ENCODE measurements at places on chromosomes 3 and 15.
A peak's percentile ranks its signal among the peaks of the same experiment; 100 is the strongest.

- no peak for DNase-seq
Measured at GRCh38 chr15:75309711-75310110, 26.2 kb upstream of the COMMD4 start.

DNA sequence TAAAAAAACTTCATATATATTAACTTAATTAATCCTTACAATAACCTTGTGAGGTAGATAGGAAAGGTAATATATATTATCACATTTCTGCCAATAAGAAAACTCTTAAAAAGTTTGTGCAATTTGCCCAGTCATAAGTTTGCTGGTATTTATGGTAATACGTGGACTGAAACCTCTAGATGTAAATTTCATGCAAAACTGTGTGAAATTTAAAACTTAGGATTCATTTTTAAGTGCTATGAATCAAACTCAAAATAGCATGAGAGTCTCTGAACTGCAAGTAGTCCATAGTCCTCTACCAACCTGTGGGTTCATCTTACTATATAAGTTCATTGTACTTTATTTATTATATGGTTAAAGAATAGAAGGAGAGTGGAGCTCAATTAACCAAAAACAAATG, 56.4 kb downstream of the ZBTB20 start:
- DNase-seq: no peak

DNA sequence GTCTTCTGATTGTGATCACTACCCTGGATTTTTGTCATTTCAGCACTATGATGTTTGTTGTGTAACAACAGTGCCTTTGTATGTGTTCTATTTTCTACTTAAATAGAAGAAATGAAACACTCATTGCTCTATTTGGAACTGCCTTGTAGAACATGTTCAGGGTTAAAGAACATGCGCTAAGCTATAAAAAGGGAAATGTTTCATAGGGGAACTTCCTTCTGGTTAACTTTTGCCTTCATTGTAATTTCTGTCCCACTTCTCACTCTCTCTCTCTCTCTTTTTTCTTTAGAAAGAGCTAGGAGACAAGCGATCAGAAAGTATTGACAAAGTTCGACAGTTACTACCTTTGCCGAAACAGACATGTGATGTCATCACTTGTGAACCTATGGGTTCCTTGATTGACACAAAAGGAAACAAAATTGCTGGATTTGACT, at the start of gene P2RY12:
Gene P2RY12, minus strand, starts transcription at position 13 of the 434 bp plus-strand sequence. CDS start 45,908 bp downstream, outside the sequence.
- no peak for DNase-seq

GRCh38 chr3:160720123-160720746, 35.8 kb upstream of the PPM1L start:
- DNase-seq: no peak

DNA sequence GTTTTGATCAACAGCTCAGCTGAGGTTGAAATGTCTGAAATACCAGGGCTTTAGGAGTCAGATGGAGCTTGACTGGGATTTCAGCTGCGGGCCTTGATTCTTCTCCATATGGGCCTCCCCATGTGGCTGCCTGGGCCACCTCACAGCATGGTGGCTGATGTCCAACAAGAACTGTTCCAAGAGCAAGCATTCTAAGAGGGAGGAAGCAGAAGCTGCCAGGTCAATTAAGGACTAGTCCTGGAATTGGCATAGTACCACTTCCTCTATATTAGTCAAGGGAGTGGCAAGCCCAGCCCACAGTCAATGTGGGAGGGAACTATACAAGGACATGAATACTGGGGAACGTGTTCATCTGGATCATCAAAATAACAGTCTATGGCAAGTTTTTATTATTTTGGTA, 181.7 kb upstream of the ANKRD28 start:
- DNase-seq: no peak

DNA sequence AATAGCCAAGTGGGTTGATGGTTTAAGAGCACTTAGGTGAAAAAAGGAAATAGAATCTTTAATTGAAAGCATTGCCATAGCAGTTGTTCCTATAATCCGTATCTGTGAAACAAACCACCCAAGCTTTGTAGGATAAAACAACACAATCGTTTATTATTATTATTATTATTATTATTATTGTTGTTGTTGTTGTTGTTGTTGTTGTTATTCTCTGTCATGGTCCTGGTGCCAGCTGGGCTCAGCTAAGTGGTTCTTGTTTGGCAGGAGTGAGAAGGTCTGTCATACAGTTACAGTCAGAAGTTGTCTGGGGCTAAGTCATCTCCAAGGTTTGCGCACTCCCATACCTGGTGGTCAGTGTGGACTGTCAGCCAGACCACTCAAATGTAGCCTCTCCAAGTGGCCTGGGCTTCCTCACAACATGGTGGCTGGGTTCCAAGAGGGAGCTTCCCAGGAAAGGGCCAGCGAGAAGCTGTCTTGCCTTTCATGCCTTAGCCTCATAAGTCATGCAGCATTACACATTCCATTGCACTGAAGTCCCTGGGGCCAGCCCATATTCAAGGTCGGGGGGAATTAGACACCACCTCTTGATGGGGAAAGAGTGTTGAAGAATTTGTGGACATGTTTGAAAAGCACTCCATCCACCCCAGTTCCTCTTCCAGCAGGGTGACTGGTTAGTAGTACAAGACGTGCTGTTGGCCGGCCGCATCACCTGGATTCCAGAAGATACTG, 54.3 kb upstream of the FGD5 start:
- no peak for DNase-seq

DNA sequence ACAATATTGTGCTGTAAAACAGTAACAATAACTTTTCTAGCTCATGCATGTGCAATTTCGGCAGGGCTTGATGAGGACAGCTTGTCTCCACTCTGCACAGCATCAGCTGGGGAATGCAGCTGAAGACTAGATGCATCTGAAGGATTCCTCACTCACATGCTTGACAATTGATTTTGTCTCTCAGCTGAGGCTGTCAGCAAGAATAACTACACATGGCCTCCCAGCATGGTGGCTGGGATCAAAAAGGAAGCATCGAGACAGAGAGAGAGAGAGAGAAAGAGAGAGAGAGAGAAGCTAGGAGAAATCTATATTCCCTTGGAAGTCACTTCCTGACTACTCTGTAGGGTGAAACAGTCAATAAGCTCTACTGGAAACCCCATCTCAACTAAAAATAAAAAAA, 487.1 kb downstream of the PLOD2 start:
- DNase-seq: no peak

DNA sequence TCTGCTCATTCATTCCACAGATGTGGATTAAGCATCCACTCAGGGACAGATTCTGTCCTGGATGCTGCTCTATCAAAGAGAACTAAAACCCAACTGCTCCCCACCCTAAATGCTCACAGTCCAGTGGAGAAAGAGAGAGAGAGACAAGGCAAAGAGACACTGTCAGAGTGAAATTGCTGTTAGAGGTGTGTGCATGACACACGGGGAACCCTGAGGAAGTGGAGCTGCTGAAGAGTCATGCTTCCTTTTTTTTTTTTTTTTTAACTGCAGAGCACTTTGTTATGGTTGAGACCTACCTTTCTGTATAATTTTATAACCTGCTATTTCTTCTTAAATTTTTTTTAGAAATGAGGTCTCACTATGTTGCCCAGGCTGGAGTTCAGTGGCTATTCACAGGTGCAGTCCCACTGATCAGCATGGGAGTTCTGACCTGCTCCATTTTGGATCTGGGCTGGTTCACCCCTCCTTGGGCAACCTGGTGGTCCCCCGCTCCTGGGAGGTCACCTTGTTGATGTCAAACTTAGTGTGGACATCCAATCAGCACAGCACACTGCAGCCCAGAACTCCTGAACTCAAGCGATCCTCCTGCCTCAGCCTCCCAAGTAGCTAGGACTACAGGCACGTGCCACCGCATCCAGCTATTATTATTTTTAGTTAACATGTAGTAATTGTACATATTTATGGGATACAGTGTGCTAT, 18.2 kb upstream of the PSTPIP1 start:
- DNase-seq: no peak

DNA sequence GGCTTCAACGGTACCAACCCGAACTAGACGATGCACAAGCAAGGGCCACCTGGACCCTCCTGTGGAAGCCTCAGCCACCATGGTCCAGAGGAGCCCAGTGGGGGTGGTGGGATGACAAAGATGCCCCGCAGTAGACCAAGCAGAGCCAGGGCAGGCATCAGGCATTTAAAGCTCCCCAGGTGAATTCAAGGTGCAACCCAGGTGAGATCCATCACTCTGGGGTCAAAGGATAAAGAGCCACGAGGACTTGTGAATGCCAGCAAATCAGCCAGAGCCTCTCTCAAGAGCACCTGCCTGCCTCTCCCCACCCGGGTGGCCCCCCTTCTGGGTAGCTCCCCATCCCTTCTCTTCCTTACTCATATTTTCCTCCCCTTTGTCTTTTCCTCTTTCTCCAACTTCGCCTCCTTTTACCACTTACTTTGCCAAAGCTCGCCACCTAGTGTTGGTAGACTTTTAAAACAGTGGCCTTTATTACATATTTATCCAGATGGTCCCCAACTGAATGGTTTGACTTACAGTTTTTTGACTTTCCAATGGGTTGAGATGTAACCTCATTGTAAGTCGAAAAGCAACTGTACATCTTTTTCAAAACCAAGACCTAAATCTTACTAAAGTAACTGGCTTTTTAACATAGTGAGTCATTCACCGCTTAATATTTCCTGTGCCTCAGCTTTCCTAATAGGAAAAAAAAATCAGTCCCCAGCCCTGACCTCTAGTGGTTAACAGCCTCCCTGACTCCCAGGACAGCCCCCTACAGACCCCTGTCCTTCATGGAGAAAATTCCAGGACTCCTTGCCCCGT, 18.8 kb downstream of the PLA2G4F start:
- peak; percentile 53 for DNase-seq

- no peak for DNase-seq
Measured at GRCh38 chr3:188152660-188153436, 1.1 kb upstream of the LPP start.

- no peak for DNase-seq
Measured at GRCh38 chr3:42668413-42668760, 14.9 kb downstream of the ZBTB47 start.

DNA sequence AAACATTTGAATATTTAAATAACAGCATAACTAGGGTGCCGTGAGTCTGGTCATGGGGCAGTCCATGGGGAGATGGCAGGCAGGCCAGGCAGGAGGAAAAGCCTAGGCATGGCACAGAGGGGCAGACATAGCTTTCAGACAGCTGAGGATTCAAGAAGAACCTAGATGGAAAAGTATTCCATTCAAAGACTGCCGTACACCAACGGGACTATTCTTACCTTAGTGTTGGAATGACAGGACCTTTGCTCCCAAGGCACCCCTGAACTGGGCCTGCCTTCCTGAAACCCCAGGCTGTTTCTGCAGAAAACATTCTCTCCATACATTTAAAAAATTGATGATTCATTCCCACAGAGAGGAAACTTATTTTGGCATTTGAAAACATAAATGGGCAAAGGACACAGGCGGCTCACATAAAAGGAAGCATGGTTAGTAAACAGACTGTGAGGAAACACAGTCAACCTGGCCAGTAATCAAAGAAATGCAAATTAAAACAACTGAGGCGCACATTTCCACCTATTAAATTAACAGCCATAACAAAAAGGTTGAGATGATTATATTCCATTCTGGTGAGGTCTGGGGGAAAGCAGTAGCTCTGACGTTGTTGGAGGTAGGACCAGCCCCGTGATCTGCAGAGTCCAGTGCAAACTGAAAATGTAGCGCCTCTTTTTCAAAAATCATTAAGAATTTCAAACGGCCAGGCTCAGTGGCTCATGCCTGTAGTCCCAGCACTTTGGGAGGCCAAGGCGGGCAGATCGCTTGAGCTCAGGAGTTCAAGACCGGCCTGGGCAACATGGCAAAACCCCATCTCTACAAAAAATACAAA, 71.3 kb upstream of the SMAD3 start:
- DNase-seq: no peak

DNA sequence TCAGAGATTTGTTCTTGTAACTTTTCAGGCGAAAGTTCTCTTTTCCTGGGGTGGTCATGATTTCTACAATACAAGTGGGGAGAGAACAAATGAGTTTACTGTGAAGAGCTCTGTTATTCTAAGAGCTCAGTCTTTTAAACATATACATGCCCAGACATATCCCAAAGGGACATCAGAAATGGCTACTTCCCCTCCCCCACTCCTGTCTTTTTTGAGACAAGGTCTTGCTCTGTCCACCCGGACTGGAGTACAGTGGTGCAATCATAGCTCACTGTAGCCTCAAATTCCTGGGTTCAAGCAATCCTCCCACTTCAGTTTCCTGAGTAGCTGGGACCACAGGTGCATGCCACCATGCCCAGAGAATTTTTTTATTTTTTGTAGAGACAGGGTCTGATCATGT, 18.2 kb downstream of the KPNA1 start:
- DNase-seq: no peak

GRCh38 chr3:194967151-194968117, 281.8 kb downstream of the FAM43A start:
- DNase-seq: no peak

DNA sequence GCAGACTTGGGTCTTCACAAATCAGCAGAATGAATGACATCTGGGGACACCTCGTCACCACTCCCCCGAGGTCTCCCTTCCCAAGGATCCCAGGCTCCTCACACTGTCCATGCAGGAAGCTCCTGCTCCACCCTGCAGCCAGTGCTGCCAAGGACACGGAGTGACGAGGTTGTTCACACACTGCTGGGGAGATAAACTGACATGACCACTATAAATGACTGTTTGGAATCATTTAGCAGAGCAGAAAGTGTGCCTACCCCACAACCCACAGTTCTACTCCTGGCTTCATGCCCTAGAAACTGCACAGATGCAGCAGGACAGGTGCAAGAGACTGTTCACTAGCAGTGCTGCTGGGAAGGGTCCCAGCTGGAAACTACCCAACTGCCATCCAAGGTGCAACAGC, 19.7 kb upstream of the PRSS50 start:
- DNase-seq: no peak

GRCh38 chr3:72355168-72355567, 493.1 kb downstream of the SHQ1 start:
- DNase-seq: no peak

DNA sequence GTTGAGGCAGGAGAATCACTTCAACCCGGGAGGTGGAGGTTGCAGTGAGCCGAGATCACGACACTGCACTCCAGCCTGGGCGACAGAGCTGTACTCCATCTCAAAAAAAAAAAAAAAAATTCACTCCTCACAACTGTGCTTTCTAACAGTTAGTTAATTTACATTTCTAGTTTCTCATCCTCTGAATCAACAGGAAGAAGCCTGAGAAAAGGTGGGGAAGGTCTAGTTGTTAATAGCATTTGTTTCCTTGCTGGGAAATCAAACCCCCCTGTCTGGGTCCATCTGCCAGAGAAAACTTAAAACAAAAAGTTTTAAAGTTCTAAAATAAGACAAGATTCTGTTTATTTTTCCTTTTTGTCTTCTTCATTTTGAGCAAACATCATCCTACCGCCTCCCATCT, 62.3 kb downstream of the TMEM39A start:
- DNase-seq: no peak

- DNase-seq: no peak
Measured at GRCh38 chr15:93631958-93632618, 543.1 kb upstream of the RGMA start.

- no peak for DNase-seq
Measured at GRCh38 chr15:73686781-73687256, 2.6 kb downstream of the CD276 start.

DNA sequence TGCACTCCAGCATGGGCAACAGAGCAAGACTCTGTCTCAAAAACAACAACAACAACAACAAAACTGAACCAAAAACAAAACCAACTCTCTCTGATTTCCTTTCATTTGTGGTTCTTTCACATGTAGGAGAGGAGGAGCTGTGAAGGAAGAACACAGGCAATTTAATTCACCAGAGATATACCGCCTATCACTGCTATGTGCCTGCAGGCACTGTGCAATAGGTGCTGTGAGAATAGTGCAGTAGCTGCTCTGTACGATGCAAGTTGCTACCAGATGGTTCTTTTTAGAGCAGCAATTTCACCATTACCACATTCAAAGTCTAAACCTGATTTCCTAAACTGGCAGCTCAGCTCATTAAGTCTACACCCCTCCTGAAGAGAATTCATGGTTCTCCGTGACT, 11.3 kb upstream of the PROK2 start:
- no peak for DNase-seq

GRCh38 chr15:55245059-55245458, 44.6 kb downstream of the RAB27A start:
- DNase-seq: no peak

Measured in hippocampal formation (tissue), 2 donors.